ENCODE measurements at places on chromosomes 2 and 18. TPM values are rescaled to one million over a fixed set of nuclear protein-coding genes. Genes with fewer than 3 reads are reported as not detected.

PROC gene
- not detected for total RNA-seq

IL18RAP gene
- total RNA-seq = 0.30 TPM

MSH6 gene
- 25.4 TPM for total RNA-seq

SETBP1 gene
- 7.1 TPM for total RNA-seq

ALK gene
- total RNA-seq = 0.08 TPM

OTOF gene
- total RNA-seq = 0.08 TPM

KLHL41 gene
- 159 TPM for total RNA-seq

RASGRP3 gene
- 55.7 TPM for total RNA-seq

MARCO gene
- 19.7 TPM for total RNA-seq

GPR35 gene
- 2.2 TPM for total RNA-seq

UGT1A4 gene
- total RNA-seq = not detected

MRPL44 gene
- total RNA-seq = 36.5 TPM

SPDYA gene
- 0.35 TPM for total RNA-seq

SERPINB12 gene
- not detected for total RNA-seq

TRABD2A gene
- 0.73 TPM for total RNA-seq

XDH gene
- not detected for total RNA-seq

C2orf78 gene
- total RNA-seq = not detected

AQP12B gene
- not detected for total RNA-seq

DNER gene
- total RNA-seq = 3.3 TPM

CABLES1 gene
- 3.1 TPM for total RNA-seq

FAM210A gene
- 58.1 TPM for total RNA-seq

BZW1 gene
- 80.4 TPM for total RNA-seq

CXCR1 gene
- 1.1 TPM for total RNA-seq

KRTCAP3 gene
- total RNA-seq = 0.60 TPM

Data from Right ventricle myocardium inferior (tissue), 1 donor.